ENCODE measurements at places on chromosomes 11 and 22.
A peak's percentile ranks its signal among the peaks of the same experiment; 100 is the strongest.

DNA sequence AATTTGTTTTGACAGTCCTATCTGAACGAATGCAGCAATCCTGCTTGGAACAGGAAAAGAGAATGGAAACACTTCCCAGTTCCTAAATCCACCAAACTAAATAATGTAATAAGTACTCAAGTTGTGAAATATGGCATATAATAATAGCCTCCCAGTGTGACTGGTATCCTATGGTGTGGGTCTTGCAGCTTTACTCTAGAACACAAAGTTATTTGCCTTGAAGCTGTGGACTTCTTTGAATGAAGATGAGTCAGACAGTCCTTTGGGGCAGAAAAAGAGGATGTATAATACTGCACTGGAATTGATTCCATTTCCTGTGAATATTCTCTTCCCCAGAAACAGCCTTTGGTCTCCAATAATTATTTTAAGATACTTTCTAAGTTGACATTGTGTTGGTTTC, 887.0 kb downstream of the KCNA4 start:
- no peak for DNase-seq

DNA sequence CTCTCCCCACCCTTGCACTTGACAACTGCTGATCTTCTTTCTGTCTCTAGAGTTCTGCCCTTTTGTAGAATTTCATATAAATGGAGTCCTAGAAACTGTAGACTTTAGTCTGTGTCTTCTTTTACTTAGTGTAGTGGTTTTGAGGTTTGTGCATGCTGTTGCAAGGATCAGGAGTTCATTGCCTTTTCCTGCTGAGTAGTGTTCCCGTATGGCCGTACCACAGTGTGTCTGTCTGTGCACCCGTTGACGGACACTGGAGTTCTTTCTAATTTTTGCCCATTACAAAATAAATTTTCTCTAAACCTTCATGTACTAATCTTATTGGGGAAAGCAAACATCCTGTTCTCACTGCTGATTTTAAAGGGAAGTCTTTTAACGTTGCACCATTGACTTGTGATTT, 138.1 kb downstream of the TBC1D22A start:
- no peak for DNase-seq

GRCh38 chr22:47394504-47395440, 632.3 kb downstream of the TBC1D22A start:
- no peak for DNase-seq

DNA sequence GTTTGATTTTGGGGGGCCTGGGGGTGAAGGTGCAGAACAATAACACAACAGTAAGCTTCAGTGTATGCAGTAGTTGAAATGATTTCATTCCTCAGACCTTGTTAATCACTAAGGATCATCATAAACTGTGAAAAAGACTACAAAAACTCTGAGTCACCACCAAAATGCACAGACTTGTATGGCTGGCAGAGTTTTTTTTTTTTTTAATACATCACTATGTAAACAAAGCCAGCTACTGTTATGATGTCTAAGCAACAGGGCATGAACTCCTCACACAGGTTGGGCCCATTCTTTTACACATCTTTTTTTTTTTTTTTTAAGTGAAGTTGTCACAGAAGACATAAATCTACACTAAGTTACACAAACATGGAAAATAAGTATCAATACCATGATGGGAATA, 311.9 kb downstream of the GUCY1A2 start:
- DNase-seq, result no peak

GRCh38 chr11:26947379-26947844, 46.5 kb upstream of the FIBIN start:
- no peak for DNase-seq

DNA sequence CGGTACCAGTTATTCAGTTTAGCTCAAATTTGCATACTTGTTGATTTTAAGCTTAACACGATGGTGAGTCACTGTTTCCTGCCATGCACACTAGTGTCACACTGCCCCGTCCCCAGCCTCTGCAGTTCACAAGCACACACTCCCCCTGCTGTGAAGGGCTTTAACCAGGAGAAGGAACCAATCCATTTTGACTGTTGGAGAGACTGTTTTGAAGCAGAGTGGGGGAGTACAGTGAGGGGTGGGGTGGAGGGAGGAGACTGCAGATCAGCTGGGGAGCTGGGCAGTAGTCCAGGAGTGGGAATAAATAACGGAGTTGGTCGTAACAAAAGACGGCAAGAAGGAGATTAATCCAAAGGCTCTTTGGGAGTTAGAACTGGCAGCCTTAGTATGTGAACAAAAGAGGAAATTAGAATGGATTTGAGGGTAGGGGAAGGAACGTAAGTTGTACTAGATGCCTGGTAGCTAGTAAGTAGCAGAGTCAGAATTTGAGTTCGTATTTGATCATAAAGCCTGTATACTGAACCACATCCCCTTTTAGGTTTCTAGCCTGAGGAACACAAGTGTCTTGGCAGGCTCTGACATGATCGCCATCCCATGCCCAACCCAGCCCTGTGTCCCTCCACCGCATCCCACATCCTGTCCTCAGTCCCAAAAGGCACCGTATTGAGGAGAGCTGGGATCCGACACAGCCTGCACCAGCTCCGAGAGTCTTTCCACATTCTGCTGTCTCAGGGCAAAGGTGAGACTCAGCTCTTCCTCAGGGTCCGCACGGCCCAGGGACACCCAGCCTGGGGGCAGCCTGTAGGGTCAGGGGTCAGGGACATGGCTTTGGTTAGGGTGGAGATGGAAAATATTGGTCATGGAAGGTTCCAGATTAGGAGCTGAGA, 862 bp downstream of the TPP1 start:
- no peak for DNase-seq

DNA sequence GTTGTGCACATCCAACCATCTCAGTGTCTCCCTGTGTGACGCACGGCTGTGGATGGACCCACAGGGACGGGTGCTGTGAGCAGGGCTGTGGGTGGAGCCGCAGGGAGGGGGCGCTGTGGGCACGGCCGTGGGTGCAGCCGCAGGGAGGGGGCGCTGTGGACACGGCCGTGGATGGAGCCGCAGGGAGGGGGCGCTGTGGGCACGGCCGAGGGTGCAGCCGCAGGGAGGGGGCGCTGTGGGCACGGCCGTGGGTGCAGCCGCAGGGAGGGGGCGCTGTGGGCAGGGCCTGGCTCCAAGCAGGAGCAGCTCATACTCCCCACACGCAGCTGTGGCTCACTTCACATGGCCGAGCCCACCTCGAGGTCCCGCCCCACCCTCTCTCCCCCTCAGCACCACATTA, 6.0 kb upstream of the MAPK11 start:
- DNase-seq, result peak; percentile 63

DNA sequence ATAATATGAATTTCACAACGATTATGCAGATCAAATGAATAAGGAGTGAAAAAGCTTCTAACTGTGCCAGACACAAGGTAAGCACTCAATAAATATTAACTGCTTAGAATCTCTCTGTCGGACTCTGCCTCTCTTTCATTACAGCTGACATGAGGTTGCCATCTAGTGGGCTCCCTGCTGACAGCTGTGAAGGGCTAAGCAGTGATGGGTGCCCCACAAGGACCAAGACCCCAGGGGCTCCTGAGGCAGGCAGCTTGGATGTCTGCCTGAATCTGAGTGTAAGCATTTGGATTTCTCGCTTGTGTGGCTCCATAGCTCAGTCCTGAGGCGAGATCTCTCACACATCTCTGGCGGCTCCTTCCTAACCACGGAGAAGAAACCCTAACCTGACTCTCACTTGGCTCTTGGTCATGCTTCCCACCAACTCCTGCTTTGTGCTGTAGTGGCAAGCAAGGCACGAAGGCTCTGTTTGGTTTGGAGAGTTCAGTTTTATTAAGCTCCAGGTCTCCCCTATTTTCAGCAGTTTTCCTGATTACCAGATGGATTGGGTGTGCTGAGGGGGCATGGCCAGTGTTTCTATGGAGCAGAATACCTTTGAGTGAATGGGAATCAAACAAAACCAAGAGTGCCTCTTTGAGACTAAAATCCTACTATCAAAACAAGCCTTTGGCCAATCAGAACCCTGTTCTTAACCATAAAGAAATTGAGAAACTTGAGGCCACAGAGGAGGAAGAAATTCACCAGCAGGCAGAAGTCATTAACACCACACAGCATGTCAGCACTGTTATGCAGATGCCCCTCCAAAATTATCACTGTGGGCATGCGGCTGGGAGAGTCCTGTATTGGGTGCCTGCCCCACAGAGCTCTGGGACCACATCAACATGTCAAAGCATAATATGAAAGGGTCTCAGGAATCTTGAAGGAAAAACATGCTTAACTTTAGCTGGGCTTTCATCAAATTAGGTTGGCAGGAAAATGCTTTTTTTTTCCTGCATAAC, 152.8 kb upstream of the NTM start:
- DNase-seq, result peak; percentile 62

DNA sequence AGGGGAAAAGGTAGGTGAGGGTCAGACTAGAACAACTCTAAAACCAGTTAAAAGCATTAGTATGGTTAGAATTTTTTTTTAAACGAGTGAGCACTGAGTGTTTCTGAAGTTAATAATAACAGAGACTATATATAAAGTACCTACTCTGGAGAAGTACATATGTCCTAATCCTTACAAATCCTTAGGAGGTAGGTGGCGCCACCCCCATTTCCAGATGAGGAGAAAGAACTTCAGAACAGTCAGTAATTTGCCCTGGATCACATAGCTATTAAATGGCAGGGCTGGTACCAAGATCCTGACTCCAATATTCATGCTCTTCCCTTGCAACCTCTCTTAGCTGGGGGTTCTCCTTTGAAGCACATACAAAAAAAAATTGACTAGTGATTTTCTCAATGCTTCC, 80.5 kb downstream of the CLPB start:
- DNase-seq, result peak; percentile 65

DNA sequence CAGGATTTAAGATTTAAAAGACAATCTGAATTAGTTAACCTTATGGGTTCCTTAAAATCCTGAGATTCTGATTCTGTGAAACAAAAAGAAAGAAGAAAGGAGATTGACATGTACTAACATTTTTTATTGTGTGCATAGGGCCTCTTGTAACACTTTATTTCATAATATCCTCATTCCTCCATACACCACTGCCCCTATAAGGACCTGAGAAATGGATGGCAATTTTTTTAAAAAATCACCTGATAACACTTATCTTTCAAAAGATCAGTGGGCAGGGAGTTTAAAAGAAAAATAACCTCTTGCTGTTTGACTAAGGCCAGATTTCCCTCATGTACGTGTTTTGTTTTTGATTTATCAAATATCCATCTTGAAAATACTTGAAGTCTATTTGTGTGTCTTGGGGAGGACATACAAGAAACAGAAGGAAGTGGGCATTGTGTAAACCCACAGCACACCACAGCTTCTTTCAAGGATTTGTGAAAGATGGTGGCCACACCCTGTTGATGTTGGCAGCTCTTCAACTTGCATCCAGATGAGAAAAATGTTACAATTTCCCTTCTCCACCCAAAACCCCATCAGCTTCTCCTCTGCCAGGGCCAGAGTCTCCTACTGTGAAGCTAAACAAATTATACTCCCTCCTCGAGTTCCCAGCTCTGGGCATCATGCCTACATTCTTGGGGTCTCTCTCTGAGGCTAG, 35.0 kb upstream of the MPEG1 start:
- no peak for DNase-seq

DNA sequence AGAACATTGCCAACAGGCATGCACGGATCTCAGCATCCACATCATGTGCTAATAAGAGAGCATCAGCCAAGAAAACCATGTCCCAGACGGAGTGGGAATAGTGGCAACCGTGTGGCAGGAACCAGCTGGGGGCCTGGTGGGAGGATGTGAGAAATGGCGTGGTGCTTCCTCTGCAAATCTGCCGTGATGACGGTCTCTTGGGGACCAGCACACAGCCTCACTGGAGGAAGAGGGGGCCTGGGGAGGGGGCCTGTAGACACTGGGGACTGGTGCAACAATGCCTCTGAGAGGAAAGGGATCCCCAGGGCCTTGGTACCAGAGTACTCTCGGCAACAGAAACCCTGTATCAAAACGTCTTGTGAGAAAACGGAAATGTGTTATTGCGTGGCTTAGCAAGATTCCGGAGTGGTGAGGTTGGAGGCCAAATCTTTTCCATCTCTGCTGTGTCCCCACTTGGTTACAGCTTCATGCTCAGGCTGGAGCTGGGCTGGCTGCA, 154.3 kb upstream of the TBCEL start:
- no peak for DNase-seq

DNA sequence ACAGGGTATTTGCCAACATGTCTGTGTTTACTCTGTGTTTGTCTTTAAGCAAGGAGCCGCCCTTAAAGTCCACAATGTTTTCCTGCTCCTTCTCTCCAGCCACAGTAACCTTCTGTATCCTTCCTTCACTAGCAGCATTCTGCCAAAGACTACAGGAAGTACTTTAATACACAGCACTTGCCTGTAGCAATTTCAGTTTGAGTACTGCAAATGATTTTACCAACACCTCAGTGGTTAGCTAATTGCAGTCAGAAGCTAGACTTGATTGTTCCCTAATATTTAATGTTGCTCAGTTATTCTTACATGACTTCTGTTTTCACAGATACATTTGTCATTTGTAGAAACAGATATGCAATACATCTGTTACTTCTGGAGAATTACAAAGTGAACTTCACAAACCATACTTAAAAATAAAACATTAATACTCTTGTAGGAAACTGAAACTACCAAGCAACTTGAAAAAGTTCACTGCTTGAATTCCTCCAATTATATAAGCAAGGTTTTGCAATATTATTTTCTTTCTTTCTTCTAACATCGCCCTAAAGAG, 69.1 kb downstream of the FCHSD2 start:
- DNase-seq, result no peak

- no peak for DNase-seq
Observed at GRCh38 chr11:69067200-69067599, 18.5 kb downstream of the TPCN2 start.

- no peak for DNase-seq
Observed at GRCh38 chr11:85965202-85965601, 103.7 kb downstream of the PICALM start.

DNA sequence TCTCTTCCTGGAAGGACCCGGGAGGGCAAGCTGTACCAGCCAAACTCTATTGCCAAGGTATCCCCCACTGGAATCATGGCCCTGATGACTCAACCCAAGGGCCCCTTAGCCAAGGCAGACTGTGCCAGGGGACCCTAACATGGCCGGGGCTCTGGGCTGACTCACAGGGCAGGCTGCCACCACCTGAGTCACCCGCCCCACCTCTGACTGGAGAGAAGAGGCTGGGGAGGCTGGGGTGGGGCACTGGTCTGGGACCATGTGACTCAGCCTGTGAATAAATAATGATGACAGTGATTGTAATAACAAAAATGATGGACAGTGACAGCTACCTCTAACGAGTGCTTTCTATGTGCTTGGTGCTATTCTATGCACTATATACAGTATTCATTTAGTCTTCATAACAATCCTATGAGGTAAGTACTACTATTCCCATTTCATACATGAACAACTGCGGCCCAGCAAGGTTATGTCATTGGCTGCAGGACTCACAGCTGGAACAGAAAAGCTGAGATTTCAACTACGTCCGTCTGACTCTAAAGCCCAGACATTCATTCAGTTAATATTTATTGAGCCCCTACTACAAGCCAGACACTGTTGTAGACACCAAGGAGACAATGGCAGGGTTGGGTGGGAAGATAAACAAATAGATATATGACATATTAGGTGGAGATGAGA, 84.2 kb downstream of the FBXO7 start:
- DNase-seq, result no peak
